Lower lobe of right lung (tissue), 2 donors: ENCODE measurements at places on chromosomes 11 and 22. TPM values are rescaled to one million over a fixed set of nuclear protein-coding genes. Genes with fewer than 3 reads are reported as not detected.

The TSPAN4 gene
- total RNA-seq = 140 TPM

- no peaks in the 10 kb centered on the region for H3K36me3 ChIP-seq
- H3K4me3 ChIP-seq = no peak overlapping the region
- H3K27me3 ChIP-seq = no peaks in the 10 kb centered on the region
- no peak overlapping the region for H3K27ac ChIP-seq
- DNase-seq = no peak
- peaks cover 11% of the 10 kb centered on the region for H3K4me1 ChIP-seq
Observed at GRCh38 chr22:20214853-20215252, 53.3 kb downstream of the RTN4R start.

The NPTXR gene
- total RNA-seq = 5.1 TPM

DNA sequence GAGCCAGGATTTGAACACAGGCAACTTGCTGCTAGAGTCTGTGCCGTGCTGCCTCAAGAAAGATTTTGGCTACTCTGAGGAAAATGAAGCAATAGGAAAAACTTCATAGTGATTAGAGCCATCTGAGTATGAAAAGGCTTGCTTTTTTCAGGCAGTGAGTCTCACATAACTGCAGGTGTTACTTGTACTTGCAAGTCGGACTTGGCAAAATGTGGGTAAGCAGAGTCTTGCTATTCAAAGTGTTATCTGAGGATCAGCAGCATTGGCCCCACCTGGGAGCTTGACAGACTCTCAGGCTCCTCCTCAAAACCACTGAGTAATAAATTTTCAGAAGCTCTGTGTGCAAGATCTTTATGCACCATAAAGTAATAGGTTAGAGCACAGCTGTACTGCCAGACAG is 18.1 kb downstream of the RNF141 start:
- H3K4me1 ChIP-seq = peaks cover 13% of the 10 kb centered on the region
- H3K27ac ChIP-seq = no peak overlapping the region
- no peaks in the 10 kb centered on the region for H3K27me3 ChIP-seq
- H3K36me3 ChIP-seq = peaks cover 84% of the 10 kb centered on the region
- no peak overlapping the region for H3K4me3 ChIP-seq
- DNase-seq = no peak

- DNase-seq = peak; percentile 62
- no peaks in the 10 kb centered on the region for H3K36me3 ChIP-seq
- peaks cover 30% of the 10 kb centered on the region for H3K27me3 ChIP-seq
- peaks cover 22% of the 10 kb centered on the region for H3K4me1 ChIP-seq
- H3K4me3 ChIP-seq = peak overlapping the region; percentile 54
- H3K27ac ChIP-seq = peak overlapping the region; percentile 50
Observed at GRCh38 chr11:16925561-16926065, 88.6 kb downstream of the PLEKHA7 start.

GRCh38 chr11:66172146-66172545 is 96.3 kb upstream of the RAB1B start:
- H3K36me3 ChIP-seq = peaks cover 4% of the 10 kb centered on the region
- H3K4me1 ChIP-seq = no peaks in the 10 kb centered on the region
- no peak for DNase-seq
- H3K27ac ChIP-seq = no peak overlapping the region
- H3K27me3 ChIP-seq = no peaks in the 10 kb centered on the region
- no peak overlapping the region for H3K4me3 ChIP-seq

DNA sequence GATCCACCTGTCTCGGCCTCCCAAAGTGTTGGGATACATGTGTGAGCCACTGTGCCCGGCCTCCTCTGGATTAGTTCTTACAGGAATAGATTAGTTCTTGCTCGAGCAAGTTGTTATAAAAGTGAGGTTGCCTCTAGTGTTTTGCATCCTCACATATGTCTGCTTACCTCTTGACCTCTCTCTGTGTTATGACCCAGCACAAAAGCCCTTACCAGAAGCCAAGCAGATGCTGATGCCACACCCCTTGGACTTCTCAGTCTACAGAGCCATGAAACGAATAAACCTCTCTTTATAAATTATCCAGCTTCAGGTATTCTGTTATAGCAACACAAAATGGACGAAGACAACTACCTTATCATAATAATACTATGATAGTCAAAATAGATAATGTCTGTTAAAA is 22.4 kb upstream of the FDX1 start:
- no peaks in the 10 kb centered on the region for H3K4me1 ChIP-seq
- H3K27me3 ChIP-seq = no peaks in the 10 kb centered on the region
- H3K27ac ChIP-seq = no peak overlapping the region
- H3K4me3 ChIP-seq = no peak overlapping the region

The OR51G1 gene
- total RNA-seq = not detected

The P2RX3 gene
- not detected for total RNA-seq

DNA sequence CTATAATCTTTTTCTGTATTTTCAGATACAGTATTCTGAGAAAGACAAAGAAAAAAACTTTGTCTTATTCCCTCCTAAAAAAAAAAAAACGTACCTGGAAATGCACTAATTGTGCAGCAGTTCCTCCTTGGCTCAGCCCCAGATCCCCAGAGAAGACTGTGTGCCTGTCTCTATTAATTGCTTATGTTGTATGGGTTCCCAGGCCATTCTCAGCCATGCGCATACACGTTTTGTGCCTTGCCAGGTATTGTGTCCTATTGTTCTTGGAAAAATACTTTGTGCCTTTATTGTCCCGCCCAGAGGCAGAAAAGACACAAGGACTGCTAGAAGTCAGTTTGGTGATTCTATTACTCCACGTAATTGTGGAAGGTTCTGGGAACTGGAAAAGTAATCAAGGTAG is 91.2 kb downstream of the PIWIL4 start:
- no peak overlapping the region for H3K4me3 ChIP-seq
- no peaks in the 10 kb centered on the region for H3K36me3 ChIP-seq
- DNase-seq = no peak

- H3K4me1 ChIP-seq = no peaks in the 10 kb centered on the region
- no peaks in the 10 kb centered on the region for H3K36me3 ChIP-seq
- no peaks in the 10 kb centered on the region for H3K27me3 ChIP-seq
- no peak for DNase-seq
- H3K4me3 ChIP-seq = no peak overlapping the region
- no peak overlapping the region for H3K27ac ChIP-seq
Observed at GRCh38 chr22:27107386-27107785, 450.0 kb downstream of the MIAT start.

The DCHS1 gene
- total RNA-seq = 23.2 TPM

DNA sequence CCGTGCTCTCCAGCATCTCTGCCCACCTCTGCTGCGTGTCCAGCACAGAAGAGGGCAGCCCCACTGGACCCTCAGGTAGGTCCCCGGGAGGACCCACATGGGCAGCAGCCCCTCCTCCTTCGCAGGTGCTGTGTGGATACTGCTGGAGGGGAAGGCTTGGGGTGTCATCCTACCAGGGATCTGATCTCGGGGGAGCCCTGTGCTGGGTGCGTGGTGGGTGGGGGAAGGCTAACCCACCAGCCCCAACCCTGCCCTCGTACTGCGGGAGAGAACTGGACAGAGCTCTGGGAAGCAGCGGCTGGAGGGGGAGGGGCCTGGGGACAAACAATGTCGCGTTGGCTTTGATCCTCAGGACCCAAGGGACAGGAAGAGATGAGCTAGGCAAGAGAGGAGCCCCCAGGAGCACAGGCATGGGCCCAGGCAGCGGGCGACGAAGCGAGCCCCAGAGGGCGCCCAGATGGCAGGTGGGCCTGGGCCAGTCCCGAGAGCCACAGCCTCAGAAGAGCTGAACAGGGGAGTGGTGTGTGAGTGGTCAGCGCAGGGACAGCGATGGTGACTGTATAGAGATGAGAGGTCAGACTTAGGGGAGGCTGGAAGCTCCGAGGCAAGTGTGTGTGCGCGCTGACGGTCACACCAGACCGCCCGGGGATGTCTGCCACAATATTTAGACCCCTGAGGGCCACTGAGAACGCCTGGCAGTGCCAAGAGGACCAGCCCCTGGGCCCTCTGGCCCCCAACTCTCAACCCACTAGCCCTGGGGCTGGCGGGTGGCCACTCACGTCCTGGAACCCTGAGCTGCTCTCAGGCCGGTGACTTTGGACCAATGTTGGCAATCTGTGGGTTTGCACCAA is 1.4 kb upstream of the PIM3 start:
- H3K36me3 ChIP-seq = peaks cover 26% of the 10 kb centered on the region
- H3K4me3 ChIP-seq = peak overlapping the region; percentile 95
- peak overlapping the region; percentile 94 for H3K27ac ChIP-seq

GRCh38 chr11:122137078-122137793 is 21.2 kb upstream of the BLID start:
- H3K4me3 ChIP-seq = no peak overlapping the region
- DNase-seq = no peak
- H3K4me1 ChIP-seq = peaks cover 21% of the 10 kb centered on the region
- no peaks in the 10 kb centered on the region for H3K27me3 ChIP-seq

DNA sequence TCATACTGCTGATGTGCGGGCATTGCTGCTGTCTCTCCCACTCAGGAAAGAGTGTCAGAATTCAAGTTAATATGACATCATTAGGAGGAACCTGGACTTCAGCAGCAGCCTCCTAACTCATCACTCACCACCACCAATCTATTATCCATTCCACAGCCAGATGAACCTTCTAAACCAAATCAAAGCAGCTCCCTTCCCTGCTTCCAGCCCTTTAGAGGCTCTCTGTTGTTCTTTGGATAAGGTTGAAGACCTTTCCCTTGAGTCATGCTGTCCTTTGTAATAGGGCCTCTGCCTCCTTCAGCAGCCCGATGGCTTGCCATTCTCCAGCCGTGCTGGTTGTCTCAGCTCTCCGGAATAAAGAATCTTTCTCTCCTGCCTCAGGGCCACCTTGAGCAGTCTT is 301.3 kb downstream of the DDX10 start:
- no peak overlapping the region for H3K27ac ChIP-seq
- DNase-seq = no peak
- H3K36me3 ChIP-seq = no peaks in the 10 kb centered on the region
- no peaks in the 10 kb centered on the region for H3K27me3 ChIP-seq
- H3K4me3 ChIP-seq = no peak overlapping the region
- H3K4me1 ChIP-seq = no peaks in the 10 kb centered on the region

GRCh38 chr22:37079668-37080171 is 28.2 kb downstream of the KCTD17 start:
- peak; percentile 58 for DNase-seq
- H3K27ac ChIP-seq = no peak overlapping the region
- peaks cover 22% of the 10 kb centered on the region for H3K27me3 ChIP-seq
- no peaks in the 10 kb centered on the region for H3K36me3 ChIP-seq

GRCh38 chr11:18394928-18395734 is 768 bp downstream of the LDHA start:
- peak overlapping the region; percentile 94 for H3K4me3 ChIP-seq
- H3K27me3 ChIP-seq = no peaks in the 10 kb centered on the region
- peak overlapping the region; percentile 96 for H3K27ac ChIP-seq
- DNase-seq = no peak
- peaks cover 36% of the 10 kb centered on the region for H3K36me3 ChIP-seq

The VSIG10L2 gene
- not detected for total RNA-seq

DNA sequence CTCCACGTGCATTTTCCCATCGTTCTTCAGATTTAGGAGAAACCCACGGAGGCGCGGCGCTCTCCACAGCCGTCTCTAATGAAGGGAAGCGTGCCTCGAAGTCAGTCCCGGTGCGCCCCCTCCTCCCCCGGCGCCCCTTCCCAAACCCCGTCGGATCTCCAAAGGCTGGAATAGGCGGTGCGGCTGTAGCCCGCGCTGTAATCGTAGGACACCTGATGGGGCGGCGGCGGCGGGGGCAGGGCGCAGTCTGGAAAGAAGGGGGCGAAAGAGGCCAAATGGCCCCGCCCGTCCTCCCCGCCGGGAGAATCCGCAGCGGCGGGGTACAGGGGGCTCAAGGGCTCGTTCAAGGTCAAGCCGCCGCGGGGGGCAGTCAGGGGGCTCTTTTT is 1.3 kb downstream of the FAM181B start:
- peaks cover 13% of the 10 kb centered on the region for H3K4me1 ChIP-seq
- H3K27ac ChIP-seq = no peak overlapping the region
- peak overlapping the region; percentile 53 for H3K4me3 ChIP-seq
- H3K27me3 ChIP-seq = peaks cover 71% of the 10 kb centered on the region
- no peak for DNase-seq

GRCh38 chr22:49906799-49907290 is 11.4 kb downstream of the ALG12 start:
- no peaks in the 10 kb centered on the region for H3K27me3 ChIP-seq
- no peak overlapping the region for H3K27ac ChIP-seq
- H3K4me1 ChIP-seq = no peaks in the 10 kb centered on the region

GRCh38 chr11:78564490-78565467 is 9.9 kb downstream of the NARS2 start:
- peaks cover 38% of the 10 kb centered on the region for H3K36me3 ChIP-seq
- peaks cover 41% of the 10 kb centered on the region for H3K4me1 ChIP-seq
- H3K4me3 ChIP-seq = no peak overlapping the region
- H3K27me3 ChIP-seq = no peaks in the 10 kb centered on the region

DNA sequence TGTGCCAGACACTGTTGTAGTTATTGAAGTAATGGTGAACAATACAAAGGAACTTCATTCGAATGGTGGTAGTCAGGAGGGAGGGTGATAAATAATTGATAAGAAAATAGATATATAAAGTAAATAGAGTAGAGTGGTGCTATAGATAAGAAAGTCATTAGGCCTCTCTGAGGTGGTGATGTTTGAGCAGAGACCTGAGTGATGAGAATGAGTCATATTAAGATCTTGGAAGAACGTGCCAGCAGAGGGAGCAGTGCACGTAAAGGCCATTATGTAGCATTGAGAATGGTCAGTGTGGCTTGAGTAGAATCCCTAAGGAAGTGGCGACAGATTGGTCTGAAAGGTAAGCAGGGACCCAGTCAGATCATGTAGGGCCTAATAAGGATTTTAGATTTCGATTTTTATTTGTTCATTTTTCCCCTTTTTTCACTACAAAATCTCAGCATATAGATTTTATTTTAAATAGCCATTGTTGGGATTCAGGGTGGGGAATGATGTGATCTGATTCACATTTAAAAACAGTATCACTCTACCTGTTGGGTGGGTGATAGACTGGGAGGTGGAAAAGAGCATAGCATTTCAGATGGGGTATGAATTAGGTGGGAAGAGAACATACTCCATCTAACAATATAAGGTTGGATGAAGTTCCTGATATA is 44.7 kb downstream of the CCDC90B start:
- H3K4me1 ChIP-seq = no peaks in the 10 kb centered on the region
- H3K27ac ChIP-seq = no peak overlapping the region
- no peak for DNase-seq
- H3K36me3 ChIP-seq = no peaks in the 10 kb centered on the region

DNA sequence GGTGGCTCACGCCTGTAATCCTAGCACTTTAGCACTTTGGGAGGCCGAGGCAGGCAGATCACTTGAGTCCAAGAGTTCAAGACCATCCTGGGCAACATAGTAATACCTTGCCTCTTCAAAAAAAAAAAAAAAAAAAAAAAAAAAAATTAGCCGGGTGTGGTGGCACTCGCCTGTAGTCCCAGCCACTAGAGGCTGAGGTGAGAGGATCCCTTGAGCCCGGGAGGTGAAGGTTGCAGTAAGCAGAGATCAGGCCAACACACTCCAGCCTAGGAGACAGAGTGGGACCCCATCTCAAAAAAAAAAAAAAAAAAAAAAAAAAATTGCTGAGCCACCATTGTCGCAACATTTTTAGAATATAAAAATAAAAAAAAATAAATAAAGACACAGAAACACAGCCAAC is 7.6 kb downstream of the CKAP5 start:
- no peaks in the 10 kb centered on the region for H3K36me3 ChIP-seq
- H3K4me3 ChIP-seq = no peak overlapping the region
- no peaks in the 10 kb centered on the region for H3K27me3 ChIP-seq
- no peak for DNase-seq
- H3K4me1 ChIP-seq = peaks cover 8% of the 10 kb centered on the region

- H3K27ac ChIP-seq = no peak overlapping the region
- H3K4me3 ChIP-seq = no peak overlapping the region
- DNase-seq = no peak
- no peaks in the 10 kb centered on the region for H3K4me1 ChIP-seq
Observed at GRCh38 chr11:2250485-2250884, 19.9 kb downstream of the ASCL2 start.

The CCDC34 gene
- total RNA-seq = 4.5 TPM

- peak; percentile 80 for DNase-seq
- H3K4me3 ChIP-seq = no peak overlapping the region
- peak overlapping the region; percentile 65 for H3K27ac ChIP-seq
Observed at GRCh38 chr22:36405671-36406538, 18.1 kb upstream of the MYH9 start.
